GM03348 (cell line): ENCODE measurements at places on chromosomes 4 and X.

DNA sequence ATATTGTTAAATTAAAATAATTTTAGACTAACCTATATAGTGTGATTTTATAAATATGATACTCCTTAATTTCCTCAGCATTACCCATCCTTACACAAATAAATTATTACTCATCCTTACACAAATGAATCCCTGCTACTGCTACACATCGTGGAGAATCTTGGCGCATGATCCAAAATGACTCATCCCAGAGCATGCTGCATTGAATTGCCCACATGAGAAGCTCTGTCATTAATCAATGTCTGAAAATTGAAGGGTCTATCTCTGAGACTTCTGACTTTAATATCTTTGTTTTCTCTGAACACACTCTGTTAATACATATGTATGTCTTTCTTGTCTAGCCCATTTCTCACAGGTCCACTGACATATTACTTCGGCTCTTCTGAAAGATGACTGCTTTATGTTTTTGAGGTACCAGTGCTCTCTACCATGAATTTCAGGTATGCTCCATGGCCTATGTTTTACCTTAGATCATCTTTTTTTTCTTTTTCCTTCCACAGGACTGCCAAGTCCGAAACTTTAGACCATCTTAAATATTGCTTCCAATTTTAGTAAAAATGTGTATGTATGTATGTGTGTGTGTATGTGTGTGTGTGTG, 15.7 kb upstream of the DUSP21 start:
- peak; percentile 64 for DNase-seq

DNA sequence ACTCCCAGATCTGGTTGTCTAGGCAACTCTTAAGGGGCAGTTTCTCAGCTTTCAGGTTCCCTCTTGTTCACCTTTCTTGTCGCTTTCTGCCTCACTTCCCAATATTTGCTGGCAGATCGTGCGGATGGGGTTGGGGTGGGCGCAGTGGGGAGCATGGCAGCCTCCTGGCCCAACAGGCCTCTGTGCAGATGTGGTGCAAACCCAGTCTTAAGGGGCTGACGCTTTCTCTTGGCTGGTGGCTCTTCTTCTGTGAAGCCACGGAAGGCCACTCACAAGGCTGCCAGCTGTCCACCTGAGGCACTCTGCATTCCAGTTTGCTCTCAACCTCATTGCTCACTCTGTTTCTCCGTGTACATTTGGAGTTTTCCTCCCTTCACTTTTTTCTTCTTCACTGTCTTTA, 61.7 kb downstream of the NBDY start:
- DNase-seq = no peak

- no peak for DNase-seq
Observed at GRCh38 chr4:61596606-61597340, 396.6 kb downstream of the ADGRL3 start.

- no peak for DNase-seq
Observed at GRCh38 chrX:49188468-49189076, 2.4 kb upstream of the PRICKLE3 start.

DNA sequence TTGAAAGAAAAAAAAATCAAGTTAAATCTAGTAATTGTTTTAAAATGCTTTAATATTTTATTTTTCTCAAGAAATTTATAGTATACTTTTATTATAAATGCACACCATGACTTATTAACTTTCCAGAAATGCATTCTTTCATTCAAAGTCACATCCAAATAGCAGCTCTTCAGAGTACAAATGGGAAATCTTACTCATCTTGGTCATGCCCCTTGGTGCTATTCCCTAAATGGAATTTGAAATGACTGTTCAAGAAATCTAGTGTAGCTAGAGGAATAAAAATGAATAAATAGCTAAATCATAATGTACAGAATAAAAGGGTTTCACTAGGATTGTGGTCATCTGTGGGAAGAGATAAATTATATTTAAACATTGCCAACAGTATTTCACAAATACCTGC, 1139.7 kb downstream of the PCDH18 start:
- no peak for DNase-seq

DNA sequence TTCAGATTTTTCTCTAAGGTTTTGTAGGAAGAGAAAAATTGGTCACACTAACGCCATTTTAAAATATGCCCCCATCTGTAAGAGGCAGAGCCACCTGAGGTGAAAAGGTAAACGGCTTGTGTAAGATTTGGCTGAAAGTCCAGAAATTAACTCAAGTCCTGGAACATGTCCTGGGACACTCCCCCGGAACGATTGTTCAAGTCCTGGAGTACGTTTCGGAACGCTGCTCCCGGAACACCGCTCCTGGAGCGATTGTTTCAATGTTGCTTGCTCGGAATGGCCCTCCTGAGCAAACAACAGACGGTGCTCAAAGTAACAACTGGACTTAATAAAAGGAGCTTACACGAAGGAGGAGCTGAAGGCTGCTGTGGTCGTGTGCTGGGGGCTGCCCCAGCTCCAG, 796.5 kb upstream of the SLIT2 start:
- DNase-seq = no peak

- DNase-seq = no peak
Observed at GRCh38 chrX:6729626-6730025, 194.7 kb upstream of the VCX3A start.

GRCh38 chrX:55213381-55213780, 6.8 kb upstream of the PAGE5 start:
- DNase-seq = no peak

DNA sequence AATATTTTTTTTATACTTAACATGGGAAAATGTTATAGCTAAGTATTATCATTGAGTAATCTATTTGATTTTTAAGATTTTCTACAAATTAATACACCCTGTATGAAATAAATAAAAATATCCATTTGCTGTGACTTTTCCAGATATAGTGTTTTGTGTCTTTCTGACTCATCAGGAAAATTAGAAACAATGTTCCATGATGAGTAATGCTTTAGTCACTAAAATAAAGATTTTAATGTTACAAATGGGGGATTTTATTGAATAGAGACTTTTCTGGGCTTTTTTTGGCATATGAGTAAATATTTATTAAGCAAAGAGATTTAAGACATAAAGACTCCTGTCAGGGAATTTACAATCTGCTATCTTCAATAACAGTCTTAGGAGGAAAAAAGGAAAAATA, 279.2 kb upstream of the NOCT start:
- peak; percentile 37 for DNase-seq

- no peak for DNase-seq
Observed at GRCh38 chr4:73193155-73193554, 65.4 kb downstream of the ANKRD17 start.

DNA sequence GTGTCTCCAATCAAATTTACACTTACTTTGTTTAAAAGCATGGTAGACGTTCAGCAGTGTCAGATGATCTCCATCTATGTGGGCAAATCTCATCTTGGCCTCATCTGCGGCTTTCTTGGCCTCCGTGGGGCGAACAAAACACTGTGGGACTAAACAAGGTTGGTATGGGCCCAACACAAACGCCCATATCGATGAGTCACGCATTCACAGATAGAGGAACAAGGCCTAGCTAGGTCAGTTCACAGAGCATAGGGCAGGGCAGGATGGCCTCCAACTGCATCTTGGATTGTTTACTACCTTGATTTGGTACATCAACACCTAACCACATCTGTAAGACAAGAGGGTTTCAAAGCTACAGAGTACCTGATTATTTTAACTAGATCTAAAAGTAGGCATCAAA, 47.3 kb downstream of the DHX15 start:
- DNase-seq = no peak

GRCh38 chrX:1500701-1501624, 36.0 kb downstream of the P2RY8 start:
- no peak for DNase-seq

- DNase-seq = no peak
Observed at GRCh38 chr4:14719053-14719452, 283.2 kb upstream of the CPEB2 start.

DNA sequence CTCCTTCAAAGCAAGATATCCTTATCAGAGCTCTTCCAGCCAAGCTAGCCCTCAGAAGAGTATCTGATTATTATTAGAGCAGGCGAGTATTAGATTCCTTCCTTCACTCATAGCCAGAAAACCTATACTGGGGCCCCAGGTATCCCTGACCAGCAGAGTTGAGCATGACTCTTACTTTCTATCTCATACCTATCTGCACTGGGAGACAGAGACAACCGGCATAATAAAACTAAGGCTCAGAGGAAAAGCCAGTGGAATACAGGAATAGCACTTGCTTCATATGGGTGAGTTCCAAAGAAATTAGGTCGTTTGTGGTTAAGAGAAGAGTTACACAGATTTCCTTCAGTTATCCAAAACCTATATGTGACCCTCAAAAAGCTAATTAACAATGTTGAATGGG, 41.8 kb upstream of the COX7B2 start:
- no peak for DNase-seq
